Jurkat, Clone E6-1 (cell line): ENCODE measurements at places on chromosomes 5 and 9.

- DNase-seq = no peak
Observed at GRCh38 chr5:27494887-27495286, 456.5 kb upstream of the CDH9 start.

DNA sequence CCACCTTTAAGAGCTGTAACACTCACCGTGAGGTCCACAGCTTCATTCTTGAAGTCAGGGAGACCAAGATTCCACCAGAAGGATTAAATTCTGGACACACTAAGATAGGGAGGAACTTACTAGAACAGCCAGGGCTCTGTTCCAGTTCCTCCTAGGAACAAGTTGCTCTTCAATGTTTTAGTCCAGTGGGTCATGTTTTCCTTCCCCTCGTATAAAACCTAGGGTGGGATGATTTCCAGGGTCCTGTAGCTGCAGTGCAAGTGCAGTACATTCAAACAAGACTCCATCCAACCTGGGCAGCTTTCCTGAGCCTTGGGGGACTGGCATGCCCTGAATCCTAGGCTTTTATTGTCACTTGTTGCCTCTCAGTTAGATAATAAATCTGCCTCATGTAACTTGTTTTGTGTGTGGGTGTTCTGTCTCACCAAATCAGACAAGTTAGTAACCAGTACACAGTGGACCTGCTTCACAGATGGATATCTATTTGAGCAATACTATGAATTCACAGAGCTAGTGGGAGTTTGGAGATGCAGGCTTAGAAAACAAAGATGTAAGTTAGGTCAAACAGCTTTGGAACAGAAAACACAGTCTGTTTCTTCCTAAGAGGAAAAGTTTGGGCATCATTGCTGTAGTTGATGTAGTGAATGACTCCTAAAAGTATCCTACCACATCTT lies 405.6 kb downstream of the GABRG2 start:
- no peak for DNase-seq

GRCh38 chr5:135724617-135725016 lies 109.8 kb upstream of the SLC25A48 start:
- DNase-seq = no peak

- DNase-seq = no peak
Observed at GRCh38 chr9:38117651-38118050, 48.6 kb upstream of the SHB start.

GRCh38 chr5:129717751-129718310 lies 30.1 kb upstream of the MINAR2 start:
- DNase-seq = no peak

DNA sequence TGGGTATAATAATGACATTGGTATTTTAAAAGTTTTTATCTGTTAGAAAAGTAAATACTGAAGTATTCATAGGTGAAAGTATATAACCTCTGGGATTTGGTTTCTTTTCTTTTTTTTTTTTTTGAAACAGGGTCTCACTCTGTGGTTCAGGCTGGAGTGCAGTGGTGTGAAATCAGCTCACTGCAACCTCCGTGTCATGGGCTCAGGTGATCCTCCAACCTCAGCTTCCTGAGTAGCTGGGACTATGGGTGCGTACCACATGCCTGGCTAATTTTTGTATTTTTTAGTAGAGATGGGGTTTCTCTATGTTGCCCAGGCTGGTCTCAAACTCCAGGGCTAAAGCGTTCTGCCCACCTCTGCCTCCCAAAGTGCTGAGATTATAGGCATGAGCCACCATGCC lies 7.2 kb downstream of the HSDL2 start:
- no peak for DNase-seq

GRCh38 chr9:38274800-38275199 lies 117.7 kb upstream of the ALDH1B1 start:
- DNase-seq = no peak

DNA sequence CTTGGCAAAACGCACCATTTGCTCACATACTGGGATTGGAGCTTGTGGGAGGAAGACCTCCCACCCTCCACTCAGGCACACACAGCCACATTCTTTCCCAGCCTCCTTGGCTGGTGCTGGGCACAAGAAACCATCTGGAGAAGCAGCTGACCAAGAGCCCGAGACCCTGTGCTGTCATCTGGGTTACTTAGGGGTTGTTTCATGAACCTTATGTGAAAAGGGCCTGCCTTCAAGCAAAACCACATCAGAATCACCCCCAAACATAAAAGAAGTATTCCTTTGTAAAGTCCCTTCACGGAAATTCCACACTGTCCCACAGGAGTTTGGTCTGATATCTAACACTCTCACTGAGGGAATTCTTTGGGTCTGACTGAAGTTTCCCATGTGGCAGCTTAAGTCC lies 172.1 kb downstream of the NR3C1 start:
- DNase-seq = no peak

GRCh38 chr5:93658044-93658443 lies 75.0 kb downstream of the NR2F1 start:
- DNase-seq = no peak

GRCh38 chr9:89038382-89039103 lies 47.3 kb downstream of the S1PR3 start:
- DNase-seq = no peak

DNA sequence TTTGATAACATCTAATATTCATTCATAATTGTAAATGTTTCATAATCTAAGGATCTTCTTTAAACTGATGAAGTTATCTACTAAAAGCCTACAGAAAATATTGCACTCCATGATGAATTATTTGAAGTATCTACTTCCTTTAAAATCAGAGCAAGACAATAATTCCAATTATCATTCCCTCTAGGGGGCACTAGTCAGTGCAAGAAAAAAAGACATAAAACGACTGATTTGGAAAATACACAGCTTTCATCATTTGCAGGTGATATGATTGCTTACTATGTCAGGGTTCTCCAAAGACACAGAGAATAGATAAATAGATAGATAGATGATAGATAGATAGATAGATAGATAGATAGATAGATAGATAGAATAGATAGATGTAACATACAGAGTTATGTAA lies 13.5 kb upstream of the GRM6 start:
- no peak for DNase-seq

DNA sequence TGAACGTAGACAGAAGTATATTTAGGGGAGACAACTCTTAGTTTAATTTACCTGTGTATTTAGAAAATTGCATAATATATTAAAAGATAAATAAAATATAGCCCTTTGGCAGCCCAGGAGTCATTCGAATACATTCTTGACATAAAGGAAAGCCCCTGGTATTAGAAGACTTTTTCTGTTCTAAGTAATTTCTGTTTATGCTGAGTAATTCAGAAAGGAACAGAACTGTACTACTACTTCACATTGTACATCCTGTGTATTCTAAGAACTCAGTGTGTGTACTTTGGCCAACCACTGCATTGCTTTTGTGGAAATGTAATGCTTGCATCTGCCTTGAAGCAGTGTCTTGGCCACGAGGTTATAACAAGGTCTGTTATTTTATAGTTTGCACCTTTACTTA lies 136.4 kb downstream of the KDM4C start:
- DNase-seq = no peak

GRCh38 chr5:177447611-177448243 lies 1.1 kb downstream of the PRR7 start:
- DNase-seq = no peak

DNA sequence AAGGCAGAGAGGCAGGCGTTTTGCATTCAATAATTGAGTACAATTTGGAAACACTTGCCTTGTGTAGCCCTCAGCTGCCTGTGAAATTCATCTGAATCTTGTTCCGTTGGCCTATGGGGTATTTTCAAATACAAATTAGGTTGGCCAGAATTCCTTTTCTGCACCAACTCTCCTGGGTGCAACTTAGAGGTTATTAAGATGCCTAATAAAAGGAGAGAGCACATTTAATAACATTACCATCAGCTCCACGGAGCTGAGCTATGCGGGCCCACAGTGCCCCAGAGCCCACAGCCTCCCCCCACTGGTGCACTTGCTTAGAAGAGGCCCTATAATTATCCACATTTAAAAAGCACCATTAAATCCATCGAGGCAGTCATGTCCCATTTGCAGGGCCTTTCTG lies 367.6 kb upstream of the CLINT1 start:
- no peak for DNase-seq

- peak; percentile 48 for DNase-seq
Observed at GRCh38 chr9:129737479-129738274, 15.2 kb downstream of the PTGES start.

DNA sequence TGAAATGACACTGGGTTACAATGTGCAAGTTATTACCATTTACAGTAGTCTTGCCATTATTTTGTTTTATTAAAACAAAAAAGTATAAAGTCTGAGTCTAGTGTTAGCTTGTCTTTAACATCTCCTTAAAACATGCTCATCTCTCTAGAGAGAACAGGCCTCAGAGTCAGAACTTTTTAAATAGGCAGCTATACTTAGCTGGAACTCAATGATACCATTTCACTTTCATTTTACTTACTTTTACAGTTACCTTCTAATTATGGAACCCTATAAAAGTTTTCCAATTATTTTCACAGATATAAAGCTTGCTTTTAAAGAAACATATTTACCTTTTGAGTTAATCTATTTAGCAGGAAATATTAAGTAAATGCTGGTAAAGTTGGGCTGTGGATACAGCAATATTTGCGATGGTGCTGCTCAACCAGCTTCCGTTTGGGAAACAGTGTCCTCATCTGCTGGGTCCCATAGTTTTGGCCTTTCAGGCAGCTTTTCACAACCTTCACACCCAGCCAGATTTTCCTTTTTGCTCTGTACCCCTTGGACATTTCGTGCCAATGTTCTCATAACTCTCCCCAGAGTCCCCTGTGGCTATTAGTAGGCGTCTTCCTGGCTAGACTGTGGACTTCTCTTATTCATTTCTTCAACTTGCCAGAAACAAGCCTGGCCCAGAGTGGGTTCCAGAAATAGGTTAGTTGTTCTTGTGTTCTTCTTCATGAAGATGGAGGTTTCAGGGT lies 36.3 kb upstream of the UBTD2 start:
- DNase-seq = no peak

DNA sequence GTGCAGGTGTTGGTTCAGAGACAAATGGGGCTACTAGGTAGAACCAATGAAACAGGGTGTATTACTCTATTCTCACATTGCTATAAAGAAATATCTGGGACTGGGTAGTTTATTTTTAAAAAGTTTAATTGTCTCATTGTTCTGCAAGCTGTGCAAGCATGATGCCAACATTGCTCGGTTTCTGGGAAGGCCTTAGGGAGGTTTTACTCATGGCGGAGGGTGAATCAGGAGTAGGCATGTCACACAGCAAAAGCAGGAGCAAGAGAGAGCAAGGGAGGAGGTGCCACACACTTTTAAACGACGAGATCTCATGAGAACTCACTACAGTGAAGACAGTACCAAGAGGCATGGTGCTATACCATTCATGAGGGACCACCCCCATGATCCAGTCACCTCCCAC lies 134.6 kb downstream of the PIK3R1 start:
- DNase-seq = no peak

DNA sequence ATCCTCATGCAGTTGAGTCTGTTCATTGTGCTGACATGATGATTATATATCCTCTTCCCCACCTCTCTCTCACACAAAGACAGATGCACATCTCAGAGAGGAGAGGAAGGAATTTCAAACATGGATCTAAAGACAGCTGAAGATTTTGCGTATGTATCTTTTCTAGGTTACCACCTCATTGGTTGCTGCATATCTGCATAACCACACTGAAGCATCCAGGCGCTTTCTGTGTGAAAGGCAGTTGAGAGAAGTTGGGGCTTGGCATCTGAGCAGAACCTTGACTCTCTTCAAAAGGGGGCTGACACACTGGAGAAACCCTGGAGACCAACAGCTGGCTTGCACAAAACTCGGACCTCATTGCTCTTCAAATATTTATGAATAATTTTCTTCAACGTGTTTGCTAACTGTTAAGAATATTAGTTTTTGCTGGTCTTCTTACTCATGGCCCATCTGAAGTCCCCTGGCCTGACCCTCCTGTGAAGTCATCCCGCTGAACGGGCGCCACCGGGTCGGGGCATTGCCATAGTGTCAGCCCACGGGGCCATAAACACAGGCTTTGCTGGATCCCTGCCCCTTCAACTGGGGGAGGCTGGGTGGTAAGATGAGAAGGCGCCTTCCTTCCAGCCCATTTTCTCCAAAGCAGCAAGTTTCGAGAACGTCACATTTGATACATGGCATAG lies 593.2 kb upstream of the CLINT1 start:
- no peak for DNase-seq

DNA sequence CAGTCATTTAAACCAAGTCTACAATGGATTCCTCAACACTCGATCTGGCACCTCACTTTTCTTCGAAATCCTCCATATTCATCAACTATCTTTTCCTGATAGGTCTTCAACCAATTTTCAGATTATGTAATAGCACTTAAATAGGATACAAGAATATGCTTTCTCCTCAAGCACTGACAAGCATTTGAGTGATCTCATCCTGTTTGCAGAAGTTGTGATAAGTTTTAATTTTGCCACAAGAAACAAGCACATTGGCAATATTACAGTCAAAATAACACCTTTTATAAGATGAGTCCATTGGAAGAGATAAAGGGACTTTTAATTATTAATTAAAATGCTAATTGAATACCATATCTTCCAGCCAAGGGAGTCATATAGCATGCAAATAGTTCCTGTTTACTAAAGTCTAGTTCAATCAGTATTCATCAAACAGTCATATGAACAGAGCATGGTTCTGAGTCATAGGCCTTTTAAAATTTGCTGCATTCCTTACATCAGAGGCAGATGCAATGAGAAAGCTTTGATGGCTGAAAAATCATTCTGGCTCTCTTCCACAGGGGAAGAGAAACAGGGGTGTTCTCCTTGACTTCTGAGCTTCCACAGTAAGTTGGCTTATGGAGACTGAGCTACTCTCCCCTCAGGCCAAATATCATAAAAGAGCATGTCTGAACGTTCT lies 32.7 kb upstream of the ZCCHC9 start:
- DNase-seq = no peak

DNA sequence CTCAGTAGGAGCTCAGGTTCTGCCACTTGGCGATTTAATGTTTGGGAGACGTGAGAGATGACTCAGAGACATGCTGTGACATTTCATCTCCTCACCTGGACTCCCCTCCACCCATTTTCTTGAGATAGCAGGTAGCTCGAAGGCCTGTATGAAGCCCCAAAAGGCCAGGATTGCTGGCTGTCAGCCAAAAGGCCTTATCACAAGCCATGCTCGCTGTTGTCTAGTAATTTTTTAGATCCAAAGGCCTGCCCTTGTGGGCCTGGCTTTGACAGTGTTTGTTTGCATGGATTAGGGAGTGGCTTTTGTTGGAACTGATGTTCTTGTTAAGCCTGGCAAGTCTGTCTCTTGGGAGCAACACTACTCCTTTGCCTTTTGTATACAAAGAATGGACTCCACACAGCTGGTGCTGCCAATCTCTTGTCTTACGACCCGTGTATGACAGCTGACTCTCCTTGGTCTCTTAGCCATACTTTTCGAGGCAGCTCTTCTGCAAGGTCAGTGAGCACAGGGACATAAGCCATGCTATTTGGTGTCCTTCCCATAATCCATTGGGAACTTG lies 22.7 kb downstream of the CAVIN4 start:
- no peak for DNase-seq

GRCh38 chr5:148418511-148418910 lies 34.8 kb downstream of the FBXO38 start:
- no peak for DNase-seq

- DNase-seq = no peak
Observed at GRCh38 chr9:14723301-14723700, 768 bp upstream of the CER1 start.

DNA sequence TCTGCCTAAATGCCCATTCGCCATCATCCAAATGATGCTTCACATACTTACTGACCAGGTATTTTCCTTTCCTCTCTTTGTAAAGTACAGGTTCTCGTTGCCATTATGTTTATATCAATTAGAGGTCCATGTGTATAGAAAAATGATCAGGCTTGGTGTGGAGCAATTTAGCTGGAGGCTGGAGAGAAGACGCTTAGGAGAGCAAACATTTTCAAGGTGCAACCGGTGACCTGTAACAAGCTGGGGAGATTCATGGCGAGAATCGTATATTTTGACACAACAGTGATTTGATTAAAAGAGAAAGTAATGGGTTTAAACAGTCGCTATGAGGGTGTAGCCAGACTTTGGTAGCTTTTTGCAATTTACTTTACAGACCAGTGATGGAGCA lies 170.9 kb upstream of the TBCA start:
- DNase-seq = no peak
